ENCODE measurements at places on chromosomes 1 and 21. TPM values are rescaled to one million over a fixed set of nuclear protein-coding genes. Genes with fewer than 3 reads are reported as not detected.

The KIAA0040 gene
- 11.6 TPM for total RNA-seq

GRCh38 chr1:61951731-61952580, 209.7 kb downstream of the PATJ start:
- no peak for DNase-seq

DNA sequence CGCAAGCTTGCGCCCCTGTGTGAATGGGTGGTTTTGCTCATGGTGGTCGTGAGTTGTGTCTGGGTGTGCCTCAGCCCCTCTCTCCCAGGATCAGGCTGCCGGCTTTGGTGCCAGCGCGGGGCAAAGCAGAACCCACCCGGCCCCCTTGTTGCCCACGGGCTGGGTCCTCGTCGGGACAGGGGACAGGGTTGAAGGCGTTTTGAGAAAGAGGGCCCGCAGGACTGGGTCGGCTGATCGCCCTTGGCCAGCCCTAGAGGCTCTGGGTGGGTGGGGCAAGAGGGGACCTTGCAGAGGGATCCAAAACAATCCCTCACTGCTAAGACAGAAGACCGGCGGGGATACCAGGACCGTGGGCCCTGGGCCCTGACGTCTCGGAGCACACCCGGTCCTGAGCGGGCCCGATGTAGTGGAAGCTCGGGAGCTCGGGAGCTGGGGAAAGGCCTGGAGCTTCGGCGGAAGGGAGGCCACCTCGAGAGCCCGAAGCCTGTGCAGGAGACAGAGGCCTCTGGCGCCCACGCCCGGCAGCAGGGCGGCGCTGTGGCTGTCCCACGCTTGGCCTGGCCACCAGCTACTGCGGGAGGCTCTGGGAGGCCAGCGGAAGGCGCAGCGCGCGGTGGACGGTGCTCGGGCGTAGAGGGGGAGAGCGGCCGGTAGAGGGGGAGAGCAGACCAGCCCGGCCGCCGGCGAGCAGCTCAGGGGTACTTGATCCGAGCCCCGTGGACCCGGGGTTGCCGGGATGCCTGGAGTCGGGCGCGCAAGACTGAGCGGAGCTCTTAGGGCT, 2.8 kb upstream of the ZNF678 start:
- DNase-seq = peak; percentile 20

DNA sequence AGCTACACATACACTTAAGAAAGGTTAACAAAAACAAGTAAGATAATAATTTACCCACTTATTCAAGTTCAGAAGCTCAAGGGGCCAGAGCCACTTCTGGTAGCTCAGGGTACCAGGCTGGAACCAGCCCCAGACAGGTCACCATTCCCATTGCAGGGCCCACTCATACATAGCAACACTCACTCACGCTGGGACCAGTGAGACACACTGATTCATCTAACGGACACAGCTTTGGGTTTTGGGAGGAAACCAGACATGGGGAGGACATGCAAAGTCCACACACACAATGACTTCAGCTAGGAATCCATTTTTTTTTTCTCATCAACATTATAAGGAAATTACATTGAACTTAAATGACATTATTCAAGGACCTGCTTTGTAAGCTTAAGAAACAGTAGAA, 169.1 kb downstream of the ZC3H11B start:
- DNase-seq = no peak

The LAMC2 gene
- 1.1 TPM for total RNA-seq

GRCh38 chr1:223670458-223671159, 5.1 kb upstream of the CAPN8 start:
- peak; percentile 15 for DNase-seq

GRCh38 chr1:109623601-109624161, 4.0 kb downstream of the AMPD2 start:
- no peak for DNase-seq
